Astrocyte (in vitro differentiated cells and primary cell): ENCODE measurements at places on chromosomes 1 and 21. TPM values are rescaled to one million over a fixed set of nuclear protein-coding genes. Genes with fewer than 3 reads are reported as not detected.

Gene RGS4
- total RNA-seq = 16.2 and 23.8 TPM in 2 replicates

Gene CFHR1
- total RNA-seq = 0.23 TPM in 1 of 2 replicates, not detected in the other

Gene GJA5
- 0.27 and 0.36 TPM in 2 replicates for total RNA-seq

Gene CXADR
- total RNA-seq = 20.2 and 30.6 TPM in 2 replicates

Gene IKBKE
- total RNA-seq = 15.5 and 17.0 TPM in 2 replicates

Gene AURKAIP1
- 135 and 139 TPM in 2 replicates for total RNA-seq
